Astrocyte (in vitro differentiated cells and primary cell): ENCODE measurements at places on chromosomes 7 and 10. TPM values are rescaled to one million over a fixed set of nuclear protein-coding genes. Genes with fewer than 3 reads are reported as not detected.

- no peak for DNase-seq
Measured at GRCh38 chr10:43695730-43696129, 47.0 kb upstream of the ZNF32 start.

DNA sequence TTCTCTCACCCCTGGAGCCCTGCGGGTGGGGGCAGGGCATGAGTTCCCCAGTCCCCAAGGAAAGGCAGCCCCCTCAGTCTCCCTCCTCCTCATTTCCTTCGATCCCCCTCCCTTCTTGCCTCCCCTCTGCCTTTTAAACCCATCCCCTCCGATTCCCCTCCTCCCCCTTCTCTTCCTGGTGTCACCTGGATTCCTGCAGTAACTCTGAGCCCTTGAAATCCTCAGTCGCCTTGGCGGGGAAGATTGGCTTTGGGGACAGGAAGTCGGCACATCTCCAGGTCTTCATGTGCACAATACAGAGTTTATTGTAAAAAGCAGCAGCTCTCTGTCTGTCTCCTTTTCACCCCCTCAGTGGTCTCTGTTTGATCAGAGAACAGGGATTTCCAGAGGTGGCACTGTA lies 1.3 kb upstream of the MUC12 start:
- no peak for DNase-seq

DNA sequence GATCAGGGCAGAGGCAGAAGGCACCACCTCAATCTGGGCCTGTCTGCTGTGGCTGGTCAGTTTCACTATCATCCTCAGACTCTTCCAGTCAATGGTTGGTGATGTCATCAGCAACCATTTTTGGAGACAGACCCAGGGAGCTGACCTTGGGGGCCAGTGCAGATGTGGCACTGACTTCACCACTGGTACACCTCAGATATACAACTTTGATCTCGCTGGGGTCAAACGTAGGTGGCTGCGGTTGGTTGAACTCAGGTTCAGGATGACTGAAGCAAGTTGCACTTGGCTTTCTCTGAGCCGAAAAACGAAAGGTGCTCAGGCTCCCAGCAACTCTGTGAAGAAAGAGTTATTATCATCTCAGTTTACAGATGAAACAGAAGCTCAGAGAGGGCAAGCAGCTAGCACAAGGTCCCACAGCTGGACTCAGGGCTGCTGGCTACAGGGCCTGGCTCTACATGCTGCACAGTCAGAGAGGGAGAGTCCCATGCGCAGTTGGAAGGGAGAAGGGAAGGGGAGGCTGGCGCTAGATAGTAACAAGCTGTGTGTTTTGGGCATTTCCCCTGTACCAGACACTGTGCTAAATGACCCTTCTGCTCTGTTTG lies 27.2 kb downstream of the ANKRD16 start:
- no peak for DNase-seq

GRCh38 chr7:170551-171363 lies 21.6 kb upstream of the FAM20C start:
- DNase-seq: no peak

DNA sequence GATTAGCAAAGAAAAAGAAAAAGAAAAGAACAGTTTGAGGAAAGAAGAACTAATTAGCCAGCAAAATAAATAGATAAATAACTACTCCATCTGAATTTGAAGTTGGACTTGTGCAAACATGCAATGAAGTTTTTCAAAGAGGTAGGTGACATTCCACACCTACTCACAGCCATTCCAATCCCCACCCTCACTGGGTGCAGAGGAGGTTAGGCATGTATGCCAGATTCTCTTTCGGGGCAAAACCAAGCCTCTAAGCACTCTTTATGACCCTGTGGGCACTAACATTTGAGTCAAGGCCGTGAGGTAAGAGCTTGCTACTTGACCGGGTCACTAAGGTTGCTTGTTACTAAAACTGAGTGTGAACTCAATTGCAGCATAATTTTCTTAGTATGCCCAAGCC lies 108.4 kb upstream of the SEMA3A start:
- peak; percentile 35 for DNase-seq

GRCh38 chr10:89278034-89278535 lies 23.8 kb upstream of the IFIT2 start:
- DNase-seq: peak; percentile 97

GRCh38 chr10:109029870-109030269 lies 893.4 kb downstream of the XPNPEP1 start:
- peak; percentile 1 for DNase-seq

DNA sequence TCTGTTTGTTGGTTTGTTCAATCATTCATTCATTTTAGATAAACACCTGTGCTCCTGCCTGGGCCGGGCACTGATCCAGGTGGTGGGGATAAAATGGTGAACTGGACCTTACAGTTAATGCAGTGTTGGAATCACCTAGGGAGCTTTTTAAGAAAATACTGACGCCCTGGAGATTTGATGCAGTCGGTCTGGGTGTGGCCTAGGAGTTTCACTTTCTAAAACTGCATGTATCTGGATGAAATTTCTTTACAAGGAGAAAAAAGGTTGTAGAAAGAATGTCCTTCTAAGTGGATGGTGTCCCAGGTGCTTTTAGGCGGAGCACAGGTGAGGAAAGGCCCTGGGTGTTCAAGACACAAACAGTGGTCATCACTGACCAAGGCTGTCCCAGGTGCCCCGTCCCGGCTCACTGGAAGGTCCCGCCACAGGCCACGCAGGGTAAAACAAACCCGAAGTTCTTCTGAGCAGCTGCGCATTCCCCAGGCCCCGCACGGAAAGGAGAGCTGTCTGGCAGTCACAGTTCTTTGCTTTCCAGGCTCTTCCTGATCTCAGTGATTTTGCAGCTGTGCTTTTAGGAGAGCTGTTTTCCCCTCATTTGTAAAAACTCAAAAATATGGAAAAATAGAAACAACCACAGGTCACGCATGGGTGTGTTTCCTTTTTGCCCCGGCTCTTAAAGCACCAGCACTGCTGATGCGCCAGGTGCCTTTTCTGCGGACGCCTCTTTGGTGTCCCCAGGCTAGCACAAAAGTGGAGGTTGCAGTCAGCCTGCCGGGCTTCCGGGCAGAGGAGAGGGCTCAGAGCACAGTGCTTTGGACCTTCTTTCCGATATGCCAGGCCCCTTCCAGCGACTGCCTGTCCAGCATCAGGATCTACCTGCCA lies 161.9 kb downstream of the GRK5 start:
- no peak for DNase-seq

DNA sequence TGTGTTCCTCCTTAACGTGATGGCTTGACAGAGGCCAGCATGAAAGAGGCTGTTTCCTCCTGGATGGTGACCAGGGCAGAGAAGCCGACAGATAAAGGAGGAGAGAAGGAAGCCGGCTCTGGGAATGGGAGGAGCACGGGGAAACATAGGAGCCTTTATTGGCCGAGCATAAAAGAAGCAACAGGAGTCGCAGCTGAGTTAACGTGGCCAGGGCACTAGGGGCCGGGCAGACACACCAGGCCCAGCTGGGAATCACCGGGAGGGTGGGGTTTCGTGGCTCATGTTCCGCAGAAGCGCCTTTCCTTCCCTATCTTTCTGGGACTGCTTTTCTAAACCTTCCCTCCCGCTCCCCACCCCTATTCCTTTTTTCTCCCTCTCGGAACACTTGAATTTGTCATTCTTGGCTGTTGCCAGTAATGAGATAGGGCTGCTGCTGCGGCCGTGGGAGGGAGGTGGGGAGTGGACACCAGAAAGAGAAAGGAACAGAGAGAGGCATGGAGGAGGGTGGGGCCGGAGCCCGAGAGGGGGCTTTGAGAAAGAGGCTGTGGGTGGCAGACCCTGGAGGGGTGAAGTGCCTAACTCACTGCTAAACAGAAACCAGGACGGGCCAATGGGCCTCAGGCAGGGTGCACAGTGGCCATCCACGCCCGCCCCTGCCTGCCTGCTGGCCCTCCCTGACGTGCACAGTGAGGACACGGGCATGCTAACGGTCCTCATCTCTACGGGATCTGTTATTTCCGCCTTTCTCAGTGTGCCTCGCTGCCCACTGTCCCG lies 65.2 kb downstream of the COL13A1 start:
- DNase-seq: peak; percentile 86

PRKAG2 gene
- 26.9 and 40.7 TPM in 2 replicates for total RNA-seq

WDFY4 gene
- total RNA-seq: 0.02 and 0.25 TPM in 2 replicates

HOXA11 gene
- total RNA-seq: not detected in 2 replicates

TUBAL3 gene
- not detected in 2 replicates for total RNA-seq

PGAM2 gene
- 0.70 and 0.79 TPM in 2 replicates for total RNA-seq
